ENCODE measurements at places on chromosomes 3 and 15.

DNA sequence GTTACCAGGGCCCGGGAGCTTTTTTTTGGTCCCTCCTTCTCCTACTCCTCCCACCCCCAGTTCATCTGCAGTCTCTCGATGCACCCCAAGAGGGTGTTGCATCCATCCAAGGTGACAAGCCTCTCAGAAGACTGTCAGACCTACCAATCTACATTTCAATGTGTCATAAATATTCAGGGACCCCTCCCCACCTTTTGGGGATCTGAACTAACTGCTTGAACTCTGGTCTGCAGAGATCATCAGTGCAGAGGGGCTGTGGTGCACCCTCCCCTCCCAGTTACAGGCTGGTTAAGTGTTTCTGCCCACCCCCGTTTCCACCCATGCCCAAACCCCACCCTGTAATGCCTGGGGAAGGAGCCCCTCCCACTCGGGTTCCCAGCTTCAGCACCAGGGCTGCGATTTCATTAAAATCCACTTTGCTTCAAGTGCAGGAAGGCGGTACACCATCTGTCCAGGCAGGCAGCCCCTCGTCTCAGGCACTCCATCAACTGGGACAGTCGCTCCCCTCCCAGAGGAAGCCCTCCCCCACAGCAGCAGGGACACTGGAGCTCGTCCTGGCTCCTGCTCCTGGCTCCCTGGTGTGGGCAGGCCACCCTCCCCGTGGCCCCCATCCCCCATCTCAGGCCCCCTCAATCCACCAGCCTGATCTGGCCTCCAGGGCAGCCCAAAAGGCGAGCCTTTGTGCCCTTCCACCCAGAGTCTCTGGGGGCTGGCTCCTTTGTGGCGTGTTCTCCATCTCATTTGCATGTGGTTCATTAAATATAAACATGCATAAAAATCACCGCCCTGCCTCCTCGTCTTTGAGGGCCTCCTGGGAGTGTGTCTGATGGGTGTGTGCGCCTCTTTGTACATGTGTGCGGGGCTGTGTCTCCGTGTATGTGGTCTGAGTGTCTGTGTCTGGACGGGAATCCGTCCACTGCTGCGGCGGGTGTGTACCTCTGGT, 32.3 kb downstream of the RNU5B-1 start:
- DNase-seq = no peak

DNA sequence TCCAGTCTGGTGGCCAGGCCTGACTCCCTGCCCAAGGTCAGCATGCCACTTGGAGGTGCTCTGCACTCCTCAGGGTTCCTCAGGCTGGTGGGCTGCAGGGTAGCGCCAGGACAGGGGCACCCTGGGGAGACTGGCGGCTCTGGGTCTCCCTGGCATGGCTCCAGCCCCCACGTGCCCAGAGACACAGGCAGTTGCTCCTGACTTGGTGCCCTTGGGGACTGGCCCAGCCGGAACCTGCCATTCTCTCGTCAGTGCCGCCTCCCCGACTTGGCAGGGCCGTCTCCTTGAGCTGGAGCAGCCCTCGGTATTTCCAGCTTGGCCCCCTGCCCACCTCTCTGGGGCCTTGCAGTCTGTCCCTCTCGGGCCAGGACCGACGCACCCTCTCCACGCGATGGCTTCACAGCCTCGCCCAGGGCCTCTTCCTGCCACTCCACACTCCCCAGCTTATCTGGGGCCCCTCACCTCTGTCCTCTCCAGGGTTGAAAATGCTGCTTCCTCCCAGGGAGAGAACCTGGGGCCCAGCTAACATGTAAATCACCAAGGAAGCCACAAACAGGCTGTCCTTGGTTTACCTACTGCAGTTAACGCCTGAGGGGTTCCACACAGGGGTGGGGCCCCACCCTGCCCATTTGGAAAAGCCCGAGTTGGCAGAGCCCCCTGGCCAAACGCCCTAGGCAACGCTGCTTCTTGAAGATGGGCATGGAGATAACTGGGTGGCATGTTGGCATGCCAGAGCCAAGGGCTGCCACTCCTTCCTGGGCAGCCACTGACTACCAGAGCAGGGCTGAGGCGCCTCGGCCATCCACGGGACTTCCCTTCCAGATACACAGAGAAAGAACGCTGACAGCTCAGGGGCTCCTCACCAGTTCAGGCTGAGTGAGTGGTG, 61.4 kb downstream of the SMAD6 start:
- no peak for DNase-seq

GRCh38 chr3:188332085-188332484, 178.1 kb downstream of the LPP start:
- DNase-seq = no peak

DNA sequence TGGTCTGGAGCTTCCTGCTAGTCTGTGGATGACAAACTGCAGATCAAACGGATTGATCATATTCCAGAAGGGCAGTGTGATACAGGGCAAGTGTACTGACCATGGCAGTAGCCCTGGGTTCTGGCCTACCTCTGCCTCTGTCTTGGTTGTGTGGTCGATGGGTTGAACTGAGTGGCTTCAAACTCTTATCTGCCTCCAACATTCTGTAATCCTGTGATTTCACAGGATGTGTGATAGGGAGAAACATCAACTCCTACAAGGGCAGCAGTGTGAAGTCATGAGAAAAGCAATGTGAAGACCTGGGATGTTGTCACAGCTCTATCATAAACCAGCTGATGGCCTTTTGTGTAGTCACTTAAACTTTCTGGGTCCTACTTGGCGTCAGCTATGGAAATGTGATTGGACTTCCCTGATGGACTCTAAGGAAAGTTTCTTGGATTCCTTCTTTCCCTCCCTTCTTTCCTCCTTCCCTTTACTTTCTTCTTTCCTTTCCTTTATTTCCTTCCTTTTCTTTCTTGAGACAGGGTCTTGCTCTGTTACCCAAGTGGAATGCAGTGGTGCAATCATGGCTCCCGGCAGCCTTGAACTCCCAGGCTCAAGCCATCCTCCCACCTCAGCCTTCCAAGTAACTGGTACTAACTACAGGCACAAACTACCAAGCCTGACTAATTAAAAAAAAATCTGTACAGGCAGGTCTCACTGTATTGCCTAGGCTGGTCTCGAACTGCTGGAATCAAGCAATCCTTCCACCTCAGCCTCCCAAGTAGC, 114.8 kb downstream of the BBX start:
- no peak for DNase-seq

GRCh38 chr3:9239680-9240079, 9.8 kb downstream of the SRGAP3 start:
- no peak for DNase-seq

DNA sequence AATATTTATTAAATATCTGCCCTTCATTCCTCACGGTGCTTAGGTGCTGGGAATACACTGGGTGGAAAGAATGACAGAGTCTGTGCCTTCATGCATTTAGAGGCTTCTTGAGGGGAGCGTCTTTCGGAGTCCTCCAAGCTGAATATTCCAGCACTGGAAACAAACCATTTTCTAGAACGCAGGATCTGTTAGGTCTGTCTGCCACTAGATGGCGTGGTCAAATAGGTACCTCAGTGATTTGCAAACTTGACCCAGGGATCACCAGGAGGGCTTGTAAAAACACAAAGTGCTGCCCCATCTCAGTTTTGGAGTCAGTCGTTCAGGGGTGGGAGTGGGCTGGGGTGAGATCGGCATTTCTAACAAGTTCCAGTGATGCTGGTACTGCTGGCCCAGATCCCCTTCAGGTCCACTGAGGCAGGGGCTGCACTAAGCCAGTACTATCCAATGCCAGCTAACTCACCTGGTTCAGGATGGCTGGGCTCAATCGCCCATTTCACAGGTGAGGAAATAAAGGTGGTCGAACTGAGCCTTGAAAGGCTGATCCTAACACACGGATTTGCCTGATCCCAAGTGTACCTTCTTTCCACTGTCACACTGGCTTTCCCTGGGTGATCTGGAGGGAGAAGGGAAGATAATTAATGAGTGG, 14.8 kb downstream of the ARNT2 start:
- no peak for DNase-seq

DNA sequence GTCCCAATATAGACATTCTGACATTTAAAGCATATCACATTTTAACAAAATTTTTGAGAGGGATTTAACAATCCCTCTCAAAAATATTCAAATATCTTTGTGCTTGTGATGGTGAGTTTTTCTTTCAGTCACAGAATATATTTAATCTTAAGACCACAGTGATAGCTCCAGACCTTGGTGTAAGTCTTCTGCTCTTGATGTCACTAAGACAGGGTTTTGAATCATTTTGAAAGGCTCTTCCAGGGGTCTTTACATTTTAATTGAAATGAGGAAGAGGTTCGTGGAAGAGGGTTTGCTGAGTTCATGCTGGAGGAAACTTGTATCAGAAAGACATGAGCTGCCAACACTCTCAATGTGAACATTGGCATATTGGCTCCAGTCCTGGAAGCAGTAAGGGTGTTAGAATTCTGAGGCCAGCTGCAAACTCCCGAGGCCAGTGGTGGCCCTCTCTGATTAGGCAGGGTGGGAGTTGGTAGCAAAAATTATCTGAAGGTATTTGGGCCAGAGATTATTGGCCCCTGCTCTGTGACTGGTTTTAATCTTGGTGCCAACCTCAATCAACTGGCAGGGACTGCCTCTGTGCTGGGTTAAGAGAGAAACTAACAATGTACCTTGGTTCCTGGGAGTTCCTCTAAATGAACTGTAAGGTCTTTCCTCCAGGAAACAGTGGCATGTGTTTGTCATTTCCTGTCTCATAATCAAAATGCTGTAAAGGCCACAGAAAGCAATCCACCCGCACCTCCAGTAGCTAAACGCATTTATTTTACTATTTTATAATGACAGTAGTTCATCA, 5.3 kb downstream of the POU1F1 start:
- DNase-seq = no peak

- no peak for DNase-seq
These were observed 60.8 kb downstream of the TRAT1 start for GRCh38 chr3:108883373-108883772.

DNA sequence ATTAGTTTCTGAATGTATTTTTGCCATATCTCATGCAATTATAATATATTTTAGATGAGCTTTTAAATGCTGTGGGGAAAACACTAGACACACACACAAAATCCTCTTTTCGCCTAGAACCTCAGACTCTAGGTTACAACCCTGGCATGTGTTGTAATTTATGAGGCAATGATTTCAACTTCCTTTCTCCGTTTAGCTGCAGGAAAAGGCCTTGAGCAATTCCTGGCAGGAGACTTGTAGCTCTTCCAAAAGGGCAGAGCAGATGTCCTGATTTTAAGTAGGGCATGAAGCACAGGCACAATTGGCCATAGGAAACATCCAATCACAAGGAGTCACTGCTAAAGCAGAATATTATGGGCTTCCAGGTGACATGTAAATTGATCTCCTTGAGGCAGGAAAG, 82.0 kb downstream of the GPR156 start:
- no peak for DNase-seq

DNA sequence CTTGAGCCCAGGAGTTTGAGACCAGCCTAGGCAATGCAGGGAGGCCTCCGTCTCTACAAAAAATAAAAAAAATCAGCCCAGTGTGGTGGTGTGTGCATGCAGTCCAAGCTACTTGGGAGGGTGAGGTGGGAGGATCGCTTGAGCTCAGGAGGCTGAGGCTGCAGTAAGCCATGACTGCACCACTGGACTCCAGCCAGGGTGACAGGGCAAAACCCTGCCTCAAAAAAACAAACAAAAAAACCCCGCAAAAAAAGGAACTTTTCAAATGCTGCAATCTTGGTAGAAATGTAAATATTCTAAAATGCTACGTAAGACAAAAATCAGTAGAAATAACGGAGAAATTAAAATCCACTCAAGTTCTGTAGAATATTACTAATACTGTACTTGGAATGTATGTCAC, 108.1 kb upstream of the MELTF start:
- DNase-seq = no peak

DNA sequence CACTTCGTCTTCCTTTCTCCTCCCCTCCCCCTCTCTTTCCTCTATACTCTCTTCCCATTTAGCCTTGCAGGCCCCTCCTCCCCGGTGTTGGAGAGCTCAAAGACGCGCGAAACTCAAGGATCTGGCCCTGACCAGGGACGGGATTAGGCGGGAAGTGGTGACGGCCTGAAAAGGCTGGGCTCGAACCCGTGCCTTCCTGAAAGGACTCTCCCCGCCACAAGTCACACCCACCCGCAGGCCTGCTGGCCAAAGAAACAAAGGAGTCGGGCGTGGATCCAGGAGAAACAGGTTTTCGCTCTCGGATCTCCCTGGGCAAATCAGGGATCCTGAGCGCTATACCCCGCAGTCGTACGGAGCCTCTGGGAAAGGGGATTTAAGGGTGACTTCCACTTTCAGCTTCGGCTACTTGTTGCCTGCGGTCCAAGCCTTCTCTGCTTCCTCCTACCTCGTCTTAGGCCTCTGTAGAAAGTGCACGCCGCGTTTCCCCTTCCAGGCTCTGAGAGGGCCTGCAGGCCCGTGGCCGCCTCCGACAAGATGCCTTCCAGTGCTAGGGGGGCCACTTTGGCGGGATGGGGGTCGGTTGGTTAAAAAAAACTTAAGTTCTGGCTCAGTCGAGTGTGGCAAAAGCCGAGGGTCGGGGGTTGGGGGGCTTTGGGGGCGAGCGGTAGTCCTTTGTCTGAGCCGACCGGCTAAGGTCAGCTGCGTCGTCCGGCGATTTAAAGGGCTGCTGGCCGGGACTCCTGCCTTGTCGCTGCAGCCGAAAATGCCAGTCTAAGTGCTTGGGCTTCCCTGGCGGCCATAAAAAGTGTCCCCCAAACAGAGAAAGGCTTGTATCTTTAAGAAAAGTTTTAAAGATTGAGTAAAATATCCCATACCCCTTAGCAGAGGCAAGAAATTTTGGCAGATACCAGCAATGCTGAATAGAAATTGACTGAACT, 8.2 kb downstream of the ZIC4 start:
- DNase-seq = no peak

- DNase-seq = no peak
These were observed 510.3 kb downstream of the GBE1 start for GRCh38 chr3:81251096-81251495.

- DNase-seq = no peak
These were observed 26.9 kb downstream of the PHC3 start for GRCh38 chr3:170154569-170155143.

DNA sequence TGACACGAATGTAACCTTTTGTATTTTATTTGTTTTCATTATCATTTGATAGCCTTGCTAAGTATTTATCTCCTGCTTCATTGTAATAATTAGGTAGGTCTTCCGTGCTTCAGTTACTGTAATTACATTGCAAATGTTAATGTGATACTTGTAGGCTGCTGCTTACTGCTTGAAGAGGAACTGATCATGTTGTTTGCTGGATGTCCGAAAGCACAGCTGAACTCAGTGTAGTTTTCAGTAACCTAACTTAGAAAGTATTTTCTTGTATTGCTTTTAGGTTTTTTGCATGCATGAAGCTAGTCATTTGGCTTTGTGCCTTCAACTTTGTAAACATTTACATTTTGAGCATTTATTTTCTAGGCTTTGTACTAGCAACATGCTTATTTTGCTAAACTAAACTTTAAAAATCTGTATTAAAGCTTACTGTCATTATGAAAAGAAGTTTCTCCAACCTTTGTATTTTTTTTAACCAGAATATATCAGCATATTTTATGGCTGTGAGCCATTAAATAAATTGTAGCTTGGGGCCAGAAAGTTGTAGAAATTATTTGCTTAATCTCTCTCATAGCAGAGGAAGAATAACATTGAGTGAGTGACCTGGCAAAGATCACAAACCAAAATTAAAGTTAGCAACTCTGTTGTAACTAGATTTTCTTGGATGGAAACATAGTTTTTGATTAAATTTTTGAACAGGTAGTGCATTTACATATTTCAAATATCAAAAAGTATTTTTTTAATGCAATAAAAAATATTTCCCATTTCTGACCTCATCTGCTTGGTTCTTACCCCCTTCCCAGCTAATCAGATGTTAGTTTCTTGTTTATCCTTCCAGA, 30.7 kb downstream of the SACM1L start:
- DNase-seq = no peak

Data from T-helper 22 cell (primary cell).